ENCODE measurements at places on chromosomes 16 and 17.
A peak's percentile ranks its signal among the peaks of the same experiment; 100 is the strongest.

- DNase-seq, result no peak
Observed at GRCh38 chr16:58325941-58326340, 31.1 kb upstream of the PRSS54 start.

DNA sequence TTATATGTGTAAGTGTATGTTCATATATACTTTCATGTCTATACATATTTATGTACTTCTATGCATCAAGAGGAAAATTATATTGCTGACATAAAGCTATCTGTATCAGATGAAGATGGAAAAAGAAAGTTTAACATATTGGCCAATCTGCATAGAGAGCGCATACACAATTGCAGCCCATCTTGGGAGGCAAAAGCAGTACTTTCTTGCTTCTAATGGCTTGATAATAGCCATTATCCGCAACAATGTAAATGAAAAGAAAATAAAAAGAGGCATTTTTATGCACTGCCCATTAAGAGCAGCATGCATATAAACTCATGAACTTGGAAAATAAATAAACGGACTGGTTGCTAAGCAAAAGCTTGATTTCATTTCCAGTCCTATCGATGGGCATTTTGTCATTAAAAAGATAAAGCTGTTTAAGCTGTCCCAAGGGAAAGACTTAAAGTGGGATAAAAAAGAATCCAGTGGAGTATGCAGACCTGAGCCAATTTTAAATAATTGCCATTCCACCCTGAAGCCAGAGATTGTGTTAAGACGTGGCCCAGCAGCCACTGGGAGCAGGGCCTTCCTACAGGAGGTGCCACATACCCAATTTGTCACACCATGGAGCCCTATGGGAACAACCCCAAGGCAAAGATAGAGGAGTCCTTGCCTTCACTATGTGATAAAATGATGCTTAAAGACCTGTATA, 183.6 kb upstream of the CDH11 start:
- DNase-seq, result no peak

GRCh38 chr16:56348168-56349085, 76.9 kb downstream of the AMFR start:
- no peak for DNase-seq

- DNase-seq, result no peak
Observed at GRCh38 chr16:68533937-68534336, 5.2 kb upstream of the ZFP90 start.

GRCh38 chr16:81155769-81156168, 59.6 kb upstream of the GCSH start:
- DNase-seq, result no peak

- DNase-seq, result peak; percentile 67
Observed at GRCh38 chr16:85303354-85303883, 191.1 kb upstream of the CIBAR2 start.

- peak; percentile 24 for DNase-seq
Observed at GRCh38 chr17:44655983-44656710, at the start of gene MEIOC. Gene MEIOC (plus strand): TSS chr17:44656468. CDS start chr17:44656614, 146 bp downstream.

- DNase-seq, result no peak
Observed at GRCh38 chr17:19464031-19465026, 53.3 kb downstream of the RNF112 start.

GRCh38 chr17:7988750-7989178, 13.7 kb upstream of the GUCY2D start:
- DNase-seq, result peak; percentile 25

DNA sequence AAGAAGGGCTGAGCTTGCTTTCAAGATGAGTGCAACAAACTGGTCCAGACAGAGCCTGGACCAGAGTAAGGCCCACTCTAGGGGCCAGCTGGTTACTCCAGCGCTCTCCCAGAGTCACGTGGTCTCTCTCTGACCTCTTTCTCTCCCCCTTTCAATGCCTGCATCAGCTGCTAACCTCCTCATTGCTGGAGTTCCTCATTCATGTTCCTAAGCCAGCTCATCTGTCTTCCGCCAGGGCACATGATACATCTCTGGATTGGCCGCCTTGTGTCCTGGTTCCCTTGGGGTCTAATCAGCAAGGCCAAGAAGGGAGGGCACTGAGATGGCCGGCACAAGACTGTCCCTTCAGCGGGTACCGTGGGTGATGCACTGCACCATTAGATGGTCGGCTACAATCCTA, 26.9 kb upstream of the ZFP90 start:
- DNase-seq, result no peak

DNA sequence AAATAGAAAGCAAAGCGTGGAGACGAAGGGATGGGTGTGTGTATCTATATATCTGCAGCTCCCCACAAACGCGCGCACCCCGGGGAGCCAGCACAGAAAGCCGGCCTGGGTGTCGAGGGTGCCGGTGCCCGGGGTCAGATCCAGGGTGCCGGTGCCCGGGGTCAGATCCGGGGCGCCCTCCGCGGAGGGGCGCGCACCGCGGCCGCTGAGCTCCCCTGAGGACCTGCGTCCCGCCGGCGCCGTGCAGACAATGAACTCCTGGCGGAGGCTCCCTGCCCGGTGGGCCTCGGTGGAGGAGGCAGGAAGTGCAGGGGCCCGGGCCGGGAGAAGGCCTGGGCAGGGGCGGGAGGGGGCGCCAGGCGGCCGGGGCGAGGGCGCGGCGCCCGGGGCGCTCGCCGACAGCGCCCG, 1.1 kb downstream of the ZNF423 start:
- DNase-seq, result no peak

DNA sequence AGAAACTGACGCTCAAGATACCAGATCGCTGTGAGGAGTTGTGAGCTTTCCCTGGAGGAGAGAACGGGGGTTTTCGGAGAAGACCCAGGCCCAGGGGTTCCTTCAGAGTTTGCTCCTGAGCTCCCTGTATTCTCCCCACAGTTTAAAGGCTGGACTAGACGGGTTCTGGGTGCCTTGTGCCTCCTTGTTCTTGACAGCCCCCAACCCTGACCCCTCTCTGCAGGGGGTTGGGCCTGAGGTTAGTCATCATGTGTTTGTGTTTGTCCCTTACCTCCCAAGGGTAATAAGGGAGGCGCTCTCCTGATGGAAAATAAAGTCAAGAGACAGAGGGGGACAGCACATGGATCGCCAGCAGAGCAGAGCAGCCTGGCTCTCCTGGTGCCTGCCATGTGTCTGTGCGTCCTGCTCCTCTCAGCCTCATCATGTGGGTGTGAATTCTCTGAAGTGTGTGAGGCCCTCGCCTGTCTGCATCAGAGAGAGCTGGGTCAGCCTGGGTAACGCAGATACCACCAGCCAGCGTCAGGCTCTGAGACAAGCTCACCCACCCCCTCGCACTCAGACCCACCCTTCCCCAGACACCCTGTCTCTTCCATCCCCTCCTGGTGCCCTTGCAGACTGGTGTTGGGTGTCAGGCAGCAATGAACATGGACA, 8.7 kb downstream of the HEXIM2 start:
- no peak for DNase-seq

- DNase-seq, result no peak
Observed at GRCh38 chr17:38450557-38451029, 22.3 kb downstream of the ARHGAP23 start.

GRCh38 chr17:40307001-40307730, 1.8 kb upstream of the RARA start:
- no peak for DNase-seq

DNA sequence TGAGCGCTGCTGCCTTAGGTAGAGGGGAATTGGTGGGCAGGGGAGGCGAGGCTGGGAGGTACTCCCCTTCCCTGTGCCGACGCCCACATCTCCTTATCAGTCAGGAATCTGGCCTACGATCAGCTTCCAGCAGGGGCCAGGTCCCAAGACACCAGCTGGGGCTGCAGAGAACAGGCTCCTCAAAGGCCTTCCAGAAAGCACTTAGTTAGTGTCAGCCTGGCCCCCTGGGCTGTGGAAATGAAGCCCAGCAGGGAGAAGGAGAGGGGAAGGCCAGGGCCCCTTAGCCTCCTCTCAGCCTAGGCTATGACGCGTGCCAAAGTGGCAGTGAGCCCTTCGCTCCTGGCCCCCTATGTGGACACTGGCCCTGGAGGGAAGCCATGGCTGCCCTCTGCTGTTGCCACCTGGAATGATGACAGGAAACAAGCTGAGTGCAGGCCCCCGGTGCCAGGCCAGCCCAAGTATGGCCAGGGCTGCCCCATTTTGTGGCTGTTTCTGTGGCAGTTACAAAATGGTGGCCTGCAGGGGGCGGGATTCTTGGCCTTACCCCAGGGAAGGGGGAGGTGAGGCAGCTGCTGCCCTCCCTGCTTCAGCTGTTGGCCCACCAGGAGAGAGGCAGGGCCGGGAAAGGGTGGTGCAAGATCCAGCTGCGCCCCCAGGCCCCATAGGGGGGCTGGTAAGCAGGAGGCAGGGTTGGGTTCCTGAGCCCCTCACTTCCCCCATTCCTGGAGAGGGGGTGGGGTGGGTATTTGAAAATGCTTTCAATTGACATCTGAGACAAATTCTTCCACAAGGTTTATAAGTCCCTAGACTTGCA, 11.3 kb downstream of the TBX4 start:
- DNase-seq, result no peak

DNA sequence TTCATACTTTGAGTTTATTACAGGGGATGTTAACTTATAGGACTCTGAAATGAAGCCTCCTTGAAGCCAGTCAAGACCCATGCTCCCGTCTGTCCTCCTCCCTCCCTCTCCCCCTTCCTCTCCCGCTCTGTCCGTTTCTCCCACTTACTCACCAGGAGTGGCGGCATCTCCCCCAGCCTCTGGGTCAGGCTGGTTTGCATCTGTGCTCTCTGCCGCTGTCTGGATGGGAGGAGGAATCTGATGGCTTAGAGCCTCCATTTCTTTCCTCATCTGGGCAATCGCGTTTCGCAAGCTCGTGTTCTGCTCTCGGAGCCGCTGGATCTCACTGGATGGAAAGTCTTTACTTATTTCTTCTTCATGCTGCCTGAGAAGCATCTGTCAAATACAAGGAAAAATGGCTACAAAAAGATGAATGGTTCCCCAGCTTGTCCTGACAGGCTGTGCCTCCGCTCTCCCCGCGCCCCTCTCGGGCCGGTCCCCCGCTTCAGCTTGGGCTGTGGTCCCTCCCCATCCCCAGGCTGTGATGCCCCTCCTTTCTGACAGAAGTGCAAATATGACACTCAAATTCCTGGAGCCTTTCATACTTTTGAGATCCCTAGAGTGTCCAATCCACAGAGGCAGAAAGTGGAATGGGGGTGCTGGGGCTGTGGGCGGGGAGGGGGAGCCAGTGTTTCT, 40.0 kb downstream of the CCDC57 start:
- DNase-seq, result no peak

- DNase-seq, result no peak
Observed at GRCh38 chr17:80265205-80266068, 4.8 kb downstream of the RNF213 start.

GRCh38 chr16:7211781-7212180, 120.9 kb upstream of the RBFOX1 start:
- DNase-seq, result no peak

GRCh38 chr17:19301274-19301951, 61.1 kb downstream of the B9D1 start:
- DNase-seq, result no peak

DNA sequence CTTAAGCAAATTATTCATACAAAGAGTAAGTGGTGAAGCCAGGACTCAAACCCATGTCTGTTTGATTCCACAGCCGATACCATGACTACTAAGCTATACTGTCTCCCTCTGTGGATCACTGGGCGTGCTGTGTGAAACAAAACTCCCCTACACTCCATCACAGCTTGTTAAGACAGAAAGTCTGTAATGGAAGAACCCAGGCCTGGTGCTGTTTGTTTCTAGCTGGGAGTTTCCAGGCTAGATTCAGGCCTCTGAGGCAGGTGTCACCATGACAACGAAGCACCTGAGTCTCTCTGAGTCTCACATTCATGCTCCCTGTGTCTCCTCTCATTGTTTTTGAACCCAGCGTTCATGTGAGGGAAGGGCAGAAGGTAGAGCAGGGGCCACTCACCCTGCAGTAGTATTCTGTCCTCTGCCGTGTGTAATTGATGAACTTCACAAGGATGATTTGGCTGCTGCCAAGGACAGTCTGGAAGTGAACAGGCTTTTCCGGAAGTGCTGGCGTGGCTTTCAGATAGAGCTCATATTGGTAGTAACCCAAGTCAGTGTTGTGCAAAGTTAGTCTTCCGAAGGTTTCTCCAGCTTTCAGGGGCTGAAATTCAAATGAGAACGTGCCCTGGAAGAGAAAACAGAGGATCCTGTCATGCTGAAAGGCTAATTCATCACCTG, 8.6 kb upstream of the VAC14 start:
- DNase-seq, result no peak

DNA sequence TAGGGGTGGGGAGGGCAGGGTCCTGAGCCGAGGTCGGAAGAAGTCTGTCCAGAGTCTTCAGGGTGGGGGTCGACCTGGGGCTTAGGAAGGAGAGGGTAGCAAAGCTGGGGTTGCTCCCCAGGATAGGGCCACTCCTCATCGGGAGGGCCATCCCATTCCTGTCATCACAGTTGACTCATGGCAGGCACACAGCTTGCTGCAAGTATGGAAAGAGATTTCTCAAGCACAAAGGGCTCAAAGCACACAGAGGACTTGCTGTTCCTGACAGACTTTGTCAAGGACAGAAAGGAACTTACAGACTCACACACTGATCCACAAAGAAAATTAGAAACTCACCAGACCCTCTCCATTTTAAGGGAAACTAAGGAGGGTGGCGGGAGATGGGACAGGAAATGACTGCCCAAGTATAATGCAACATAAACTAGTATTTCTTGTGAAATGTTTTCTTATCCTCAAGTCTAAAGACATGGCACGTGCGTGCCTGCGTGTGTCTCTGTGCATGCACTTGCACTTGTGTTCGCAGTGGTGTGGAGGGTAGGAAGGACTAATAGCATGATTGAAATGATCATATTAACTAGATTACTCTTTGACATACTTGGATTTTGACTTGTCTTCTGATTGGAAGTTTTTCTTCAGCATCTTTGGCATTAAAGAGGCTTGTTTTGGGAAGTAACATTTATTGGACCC, 2.4 kb downstream of the AOC2 start:
- no peak for DNase-seq

DNA sequence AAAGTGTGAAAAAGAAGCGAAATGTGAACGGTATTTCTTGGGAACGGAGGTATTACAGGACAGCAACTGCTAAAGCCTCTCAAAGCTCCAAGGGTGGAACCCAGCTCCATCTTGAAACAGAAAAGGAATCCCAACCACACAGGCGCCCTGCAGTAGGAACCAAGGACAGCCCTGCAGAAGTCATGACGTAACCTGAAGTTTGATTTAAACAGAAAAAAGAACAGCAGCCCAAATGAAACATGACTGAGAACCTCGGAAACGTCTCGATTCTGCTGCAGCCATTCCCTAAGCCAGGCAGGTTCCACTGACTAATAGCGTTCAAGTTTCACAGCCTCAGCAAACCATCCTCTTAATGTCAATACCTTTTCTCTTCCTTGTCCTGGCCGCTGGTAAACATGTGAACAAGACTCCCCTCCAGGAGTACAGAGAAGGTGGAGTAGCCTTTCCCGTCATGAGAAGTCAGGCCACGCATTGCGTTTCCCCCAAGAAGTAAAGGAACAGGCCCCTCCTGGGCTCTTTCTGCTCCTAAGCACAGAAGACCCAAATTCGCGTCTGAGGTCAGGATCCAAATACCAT, 20.1 kb downstream of the SIAH1 start:
- DNase-seq, result no peak

DNA sequence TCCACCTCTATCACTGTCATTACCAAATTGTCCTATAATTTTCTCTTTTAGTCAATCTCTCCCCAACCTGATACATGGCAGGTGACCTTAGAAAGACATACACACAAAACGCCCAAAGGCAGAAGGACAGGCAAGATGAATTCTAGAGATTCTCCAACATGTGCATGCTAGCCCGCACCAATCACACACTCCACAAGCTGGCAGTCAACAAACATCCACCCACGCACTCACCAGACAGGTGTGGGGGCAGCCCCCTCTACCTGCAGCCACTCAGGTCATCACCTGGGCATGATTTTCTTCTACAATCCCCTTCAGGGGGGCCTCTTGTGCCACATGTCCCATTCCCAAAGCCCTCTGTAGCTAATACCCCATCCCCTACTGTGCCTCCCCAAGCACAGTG, 9.5 kb downstream of the MPP2 start:
- DNase-seq, result no peak

- DNase-seq, result no peak
Observed at GRCh38 chr17:2124391-2124790, 69.5 kb downstream of the HIC1 start.

Data from stimulated activated CD4-positive, alpha-beta T cell treated with anti-CD3 and anti-CD28 coated beads, Interleukin-1b, Interleukin-23, amount 100 ng/mL, for 24 hours (primary cell).